ENCODE measurements at places on chromosomes 5 and 9.

GRCh38 chr5:62421414-62421813, 8.9 kb downstream of the IPO11 start:
- no peak for DNase-seq
- H3K36me3 ChIP-seq = peaks cover 4% of the 10 kb centered on the region
- no peak overlapping the region for H3K27ac ChIP-seq
- H3K27me3 ChIP-seq = no peaks in the 10 kb centered on the region
- peaks cover 3% of the 10 kb centered on the region for H3K4me1 ChIP-seq

DNA sequence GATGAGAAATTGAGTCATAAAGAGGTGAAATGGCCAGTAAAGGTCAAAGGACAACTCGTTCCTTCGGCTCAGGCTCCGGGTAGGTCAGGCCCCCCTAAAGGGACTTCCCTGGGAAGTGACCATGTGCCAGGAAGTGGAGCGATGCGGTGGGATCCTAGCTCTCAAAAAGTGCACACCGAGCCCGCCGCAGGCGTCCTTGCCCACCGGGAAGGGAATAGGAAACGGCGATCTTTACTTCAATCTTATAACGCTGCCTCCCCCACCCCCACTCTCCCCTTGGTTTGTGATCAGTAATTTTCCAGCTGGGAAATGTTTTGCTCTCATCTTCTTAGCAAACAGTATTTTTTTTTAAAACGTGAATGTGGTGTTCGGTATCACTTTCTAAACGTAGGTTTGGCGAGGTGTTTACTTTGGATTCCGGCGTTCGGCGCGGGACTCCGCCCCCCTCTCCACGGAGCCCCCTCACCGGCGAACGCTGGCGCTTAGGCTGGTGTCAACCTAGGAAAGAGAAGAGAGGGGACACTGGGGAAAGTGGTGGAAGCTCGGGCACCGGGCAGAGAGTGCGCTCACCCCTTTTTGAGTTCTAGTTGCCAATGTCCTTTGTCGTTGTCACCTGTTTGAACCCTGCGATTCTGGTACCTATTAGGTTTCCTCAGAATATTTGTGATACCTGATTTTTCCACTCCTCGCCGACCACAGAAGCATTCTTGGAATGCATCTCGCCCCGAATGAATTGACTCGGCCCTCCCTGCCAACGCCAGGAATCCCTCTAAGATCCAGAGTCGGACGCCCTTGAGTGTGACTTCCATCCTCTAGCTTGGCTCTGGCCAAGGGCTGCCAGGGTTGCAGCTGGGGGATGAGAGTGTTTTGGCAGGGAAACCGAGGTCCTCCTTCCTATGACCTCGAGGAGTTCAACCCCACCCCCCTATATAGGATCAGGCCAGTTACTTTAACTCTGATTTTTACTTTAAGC, 1.8 kb upstream of the KLF4 start:
- H3K4me1 ChIP-seq = peaks cover 19% of the 10 kb centered on the region

- H3K27me3 ChIP-seq = no peaks in the 10 kb centered on the region
- no peak overlapping the region for H3K4me3 ChIP-seq
- DNase-seq = no peak
- no peaks in the 10 kb centered on the region for H3K4me1 ChIP-seq
- H3K36me3 ChIP-seq = no peaks in the 10 kb centered on the region
Observed at GRCh38 chr5:32869216-32869615, 158.1 kb downstream of the NPR3 start.

DNA sequence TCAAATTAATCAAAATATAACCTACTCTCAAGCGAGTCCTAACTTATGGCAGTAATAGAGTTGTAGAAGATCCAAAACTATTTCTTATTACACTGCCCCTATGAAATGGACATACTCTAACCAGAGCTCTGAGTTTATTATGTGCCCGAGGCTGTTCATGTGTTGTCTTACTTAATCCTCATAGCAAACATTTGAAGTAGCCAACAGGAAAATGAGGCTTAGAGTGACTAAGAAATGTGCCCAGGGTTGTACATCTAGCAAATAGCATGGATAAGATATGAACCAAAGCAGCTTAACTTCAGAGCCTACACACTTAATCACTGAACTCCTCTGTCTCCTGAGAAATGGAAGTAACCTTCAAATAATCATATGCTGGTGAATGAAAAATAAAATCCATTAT, 1551.7 kb downstream of the MAT2B start:
- no peaks in the 10 kb centered on the region for H3K27me3 ChIP-seq
- H3K27ac ChIP-seq = no peak overlapping the region
- H3K4me3 ChIP-seq = no peak overlapping the region
- no peak for DNase-seq

- H3K4me3 ChIP-seq = no peak overlapping the region
- H3K27ac ChIP-seq = no peak overlapping the region
- DNase-seq = no peak
- H3K27me3 ChIP-seq = no peaks in the 10 kb centered on the region
- no peaks in the 10 kb centered on the region for H3K36me3 ChIP-seq
Observed at GRCh38 chr5:14510156-14510734, 71.3 kb upstream of the OTULINL start.

DNA sequence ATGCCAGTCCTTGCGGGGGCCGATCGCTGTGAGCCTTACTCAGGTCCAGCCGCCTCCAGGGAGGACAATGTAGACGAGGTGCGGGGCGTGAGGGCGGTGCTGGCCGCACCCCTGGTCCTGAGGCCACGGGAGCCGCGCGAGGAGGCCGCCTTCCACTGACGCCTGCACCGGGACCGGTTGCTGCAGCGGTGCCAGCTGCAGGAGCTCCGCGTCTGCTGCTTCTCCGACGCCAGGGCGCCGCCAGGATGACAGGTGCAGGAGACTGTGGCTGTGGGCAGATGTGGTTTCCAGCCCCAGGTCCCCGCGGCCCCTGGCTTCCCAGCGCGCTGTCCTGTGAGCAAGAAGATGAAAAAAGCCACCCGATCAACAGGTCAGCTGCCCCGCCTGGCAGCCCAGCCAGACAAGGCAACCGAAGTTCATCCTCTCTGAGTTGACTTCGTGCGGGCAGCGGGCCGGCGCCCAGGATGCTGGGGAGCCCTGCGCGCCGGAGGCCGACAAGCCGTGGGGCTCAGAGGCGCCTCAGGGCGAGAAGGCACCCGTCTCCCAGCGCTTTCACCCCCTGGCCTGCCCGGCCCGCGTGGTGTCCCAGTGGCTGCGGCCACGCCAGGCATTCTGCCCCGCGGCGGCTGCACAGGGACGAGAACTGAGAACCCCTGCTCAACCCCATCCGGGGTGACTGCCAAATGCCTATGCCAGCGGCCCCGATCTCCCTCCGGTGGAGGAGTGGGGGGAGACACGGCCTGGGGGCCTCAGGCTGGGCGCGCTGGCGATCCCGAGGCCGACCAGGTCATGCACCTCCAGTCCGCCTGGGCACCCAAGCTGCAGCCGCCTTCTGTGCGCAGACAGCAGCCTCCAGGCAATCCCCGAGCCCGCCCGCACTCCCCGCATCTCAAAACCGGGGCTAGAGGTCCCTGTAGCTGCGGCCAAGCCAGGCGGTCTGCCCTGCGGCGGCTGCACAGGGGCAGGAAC, 43.4 kb upstream of the BICD2 start:
- DNase-seq = peak; percentile 46
- peaks cover 56% of the 10 kb centered on the region for H3K27me3 ChIP-seq
- no peaks in the 10 kb centered on the region for H3K36me3 ChIP-seq
- H3K27ac ChIP-seq = no peak overlapping the region
- H3K4me3 ChIP-seq = peak overlapping the region; percentile 32

- H3K36me3 ChIP-seq = no peaks in the 10 kb centered on the region
- no peak for DNase-seq
- peaks cover 4% of the 10 kb centered on the region for H3K4me1 ChIP-seq
- H3K27me3 ChIP-seq = peaks cover 35% of the 10 kb centered on the region
- no peak overlapping the region for H3K4me3 ChIP-seq
Observed at GRCh38 chr5:174312270-174312617, 266.7 kb downstream of the NSG2 start.

- no peaks in the 10 kb centered on the region for H3K36me3 ChIP-seq
- no peaks in the 10 kb centered on the region for H3K4me1 ChIP-seq
- no peak overlapping the region for H3K27ac ChIP-seq
- H3K27me3 ChIP-seq = no peaks in the 10 kb centered on the region
- H3K4me3 ChIP-seq = no peak overlapping the region
Observed at GRCh38 chr5:52579391-52579790, 208.3 kb upstream of the ITGA1 start.

DNA sequence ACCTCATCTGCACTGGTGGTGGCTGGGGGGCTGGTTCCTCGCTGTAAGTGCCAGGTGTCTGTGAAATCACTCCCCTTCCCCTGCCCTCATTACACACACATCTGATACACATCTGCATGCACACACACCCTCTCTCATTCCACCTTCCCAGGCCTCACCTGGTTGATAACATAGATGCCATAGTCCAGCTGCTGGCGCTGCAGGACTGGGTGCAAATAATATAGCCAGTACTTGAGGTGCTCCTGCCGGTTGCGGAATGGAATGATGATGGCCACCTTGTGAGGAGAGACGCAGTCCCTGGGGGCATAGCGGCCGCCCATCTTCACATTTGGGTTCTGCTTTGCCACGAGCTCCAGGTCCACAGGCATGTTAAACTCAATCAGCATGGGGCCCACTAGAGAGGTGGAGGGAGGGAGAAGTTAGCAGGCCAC, 32.1 kb downstream of the B4GALT1 start:
- H3K27me3 ChIP-seq = no peaks in the 10 kb centered on the region
- H3K27ac ChIP-seq = no peak overlapping the region
